ENCODE measurements at places on chromosomes 5 and 9.

GRCh38 chr5:116492776-116493175 is 81.8 kb downstream of the SEMA6A start:
- DNase-seq: no peak

DNA sequence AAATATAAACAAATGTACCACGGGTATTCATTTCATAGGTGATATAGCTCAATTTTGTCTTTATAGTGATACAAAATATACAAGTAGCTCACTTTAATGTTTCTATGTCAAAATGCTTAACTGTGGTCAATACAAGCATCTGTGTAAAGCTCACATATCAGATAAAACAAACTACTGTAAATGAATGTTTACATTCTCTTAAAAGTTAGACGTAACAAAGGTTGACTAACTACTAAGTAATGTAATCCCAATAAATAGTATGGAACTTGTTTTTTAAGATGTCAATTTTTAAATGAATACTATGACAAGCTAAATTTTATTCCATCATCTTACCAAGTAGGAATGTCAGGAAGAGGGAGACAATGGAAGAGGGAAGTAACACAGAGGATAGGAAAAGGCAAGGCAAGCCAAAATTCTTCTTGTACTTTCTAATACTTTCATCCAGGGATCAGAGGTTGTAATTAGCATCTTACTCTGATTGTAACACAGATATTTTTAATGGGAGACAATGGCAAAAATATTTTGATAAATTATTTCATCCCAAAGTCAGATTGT is 105.5 kb downstream of the STRBP start:
- no peak for DNase-seq

DNA sequence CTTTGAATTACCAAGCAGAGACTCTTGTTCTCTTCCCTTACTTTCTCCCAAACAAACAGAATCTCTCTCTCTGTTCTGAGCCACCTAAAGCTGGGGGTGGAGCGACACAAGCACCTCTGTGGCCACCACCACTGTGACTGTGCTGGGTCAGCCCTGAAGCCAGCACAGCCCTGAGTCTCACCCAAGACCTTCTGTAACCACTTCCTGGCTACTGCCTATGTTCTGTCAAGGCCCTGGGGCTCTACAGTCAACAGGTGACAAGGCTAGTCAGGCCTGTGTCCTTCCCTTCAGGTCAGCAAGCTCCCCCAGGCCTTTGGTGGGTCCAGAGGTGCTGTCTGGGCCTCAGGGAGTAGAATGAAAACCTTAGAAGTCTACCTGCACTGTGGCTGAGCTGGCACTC is 26.1 kb upstream of the SLC28A3 start:
- no peak for DNase-seq

- no peak for DNase-seq
Measured at GRCh38 chr5:45508135-45508534, 188.0 kb downstream of the HCN1 start.

DNA sequence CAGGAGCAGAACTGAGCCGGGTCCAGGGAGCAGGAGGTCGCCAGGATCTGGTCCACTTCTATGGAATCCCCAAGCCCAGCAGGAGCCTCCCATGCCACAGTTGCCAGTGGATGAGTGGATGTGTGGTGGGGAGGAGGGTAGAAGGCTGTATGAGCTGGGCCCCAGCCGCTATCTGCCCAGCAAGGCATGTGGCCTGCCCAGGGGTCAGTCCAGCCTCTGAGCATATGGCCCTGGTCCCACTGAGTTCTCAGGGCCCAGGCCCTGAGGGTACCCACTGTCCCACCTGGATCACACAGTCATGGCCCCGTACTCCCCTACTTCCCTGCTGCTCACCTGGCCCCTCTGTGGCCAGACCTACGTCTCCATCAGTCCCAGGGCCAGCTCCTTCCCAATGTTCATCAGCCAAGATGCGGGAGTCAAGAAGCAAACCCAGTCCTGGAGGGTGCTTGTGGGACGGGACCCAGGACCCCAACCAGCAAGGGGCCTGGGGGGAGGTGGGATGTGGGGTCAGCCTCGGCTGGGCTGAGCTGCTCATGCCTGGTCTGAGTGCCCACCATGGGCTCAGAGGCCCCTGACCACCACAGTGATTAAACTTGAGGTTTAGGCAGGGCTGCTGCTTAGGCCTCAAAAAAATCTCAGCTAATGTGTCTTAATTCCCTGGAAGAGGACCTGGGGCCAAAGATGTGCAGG is 152.7 kb downstream of the COL23A1 start:
- DNase-seq: no peak

- no peak for DNase-seq
Measured at GRCh38 chr9:120454467-120454866, 125.5 kb downstream of the CDK5RAP2 start.

- DNase-seq: no peak
Measured at GRCh38 chr5:35881758-35882157, 25.1 kb downstream of the IL7R start.

- DNase-seq: no peak
Measured at GRCh38 chr9:3700772-3701171, 175.0 kb upstream of the RFX3 start.

DNA sequence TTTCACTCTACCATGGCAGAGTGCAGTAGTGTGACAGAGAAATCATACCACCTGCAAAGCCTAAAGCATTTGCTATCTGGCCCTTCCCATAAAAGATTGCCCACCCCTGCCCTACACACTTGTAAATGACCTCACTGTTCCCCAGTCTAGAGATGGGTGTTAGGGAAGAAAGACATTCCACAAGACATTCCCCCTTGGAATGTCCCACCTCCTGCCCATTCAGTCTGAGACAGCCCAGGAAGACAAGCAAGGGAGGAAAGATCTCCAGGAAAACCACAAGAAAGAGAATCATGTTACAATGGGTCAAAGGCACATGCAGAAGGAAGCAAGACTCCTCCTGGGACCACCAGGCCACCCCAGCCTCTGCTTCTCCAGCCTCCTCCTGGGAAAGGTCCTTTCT is 230.0 kb downstream of the AGTPBP1 start:
- DNase-seq: no peak

DNA sequence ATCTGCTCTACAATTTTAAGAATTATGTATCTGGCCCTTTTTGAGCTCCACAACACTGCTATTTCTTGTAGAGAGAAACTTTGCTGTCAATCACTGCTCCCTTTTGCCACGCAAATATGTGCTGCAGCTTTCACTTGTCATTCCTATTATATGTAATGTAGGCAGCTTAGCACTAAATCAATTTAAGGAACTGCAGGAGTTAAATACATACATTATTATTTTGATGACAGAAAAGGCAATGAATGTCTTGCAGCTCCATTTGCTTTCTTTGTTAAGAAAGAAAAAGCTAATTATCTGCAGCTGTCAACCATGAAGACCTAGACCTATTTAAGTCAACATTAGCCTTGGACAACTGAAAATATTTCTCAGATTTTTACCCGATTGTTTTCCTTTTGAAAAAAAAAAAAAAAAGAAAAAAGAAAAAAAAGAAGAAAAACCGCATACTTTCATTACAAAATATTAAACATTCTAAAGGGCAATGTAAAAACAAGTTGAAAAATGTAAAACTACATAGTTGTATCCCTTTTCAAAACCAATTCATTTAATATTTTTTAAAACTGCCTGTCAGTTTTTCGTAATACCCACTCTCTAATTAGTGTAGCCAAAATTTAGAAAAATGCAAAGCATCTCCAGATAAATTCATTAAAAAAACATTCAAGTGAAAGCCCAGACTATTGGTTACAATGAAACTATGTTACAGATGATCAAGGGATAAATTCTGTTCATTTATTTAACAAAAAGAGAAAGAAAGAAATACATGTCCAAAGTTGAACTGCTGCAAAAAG is 57.2 kb downstream of the RFX3 start:
- DNase-seq: no peak

GRCh38 chr5:142860270-142860669 is 90.1 kb downstream of the ARHGAP26 start:
- no peak for DNase-seq

DNA sequence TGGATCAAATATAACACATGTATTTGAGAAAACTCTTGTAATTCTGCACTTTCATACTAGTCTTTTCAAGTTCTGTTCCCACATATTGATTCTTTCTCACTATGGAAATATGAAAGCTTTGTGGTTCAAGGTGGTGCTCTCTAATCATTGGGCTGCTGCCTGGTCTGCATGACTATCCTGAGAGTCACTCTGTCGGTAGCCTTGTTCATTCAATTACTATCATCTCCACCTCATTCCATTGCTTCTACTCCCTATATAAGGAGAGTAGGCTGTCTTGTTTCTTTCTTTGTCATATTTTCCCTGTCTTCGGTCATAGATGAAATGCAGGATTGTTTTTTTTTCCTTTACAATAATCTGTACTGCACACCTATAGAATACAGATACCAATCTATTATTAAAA is 341.4 kb upstream of the ACTBL2 start:
- DNase-seq: no peak

GRCh38 chr5:66987949-66988838 is 208.4 kb downstream of the CD180 start:
- DNase-seq: no peak

- no peak for DNase-seq
Measured at GRCh38 chr5:141567513-141568117, 51.2 kb downstream of the DIAPH1 start.

DNA sequence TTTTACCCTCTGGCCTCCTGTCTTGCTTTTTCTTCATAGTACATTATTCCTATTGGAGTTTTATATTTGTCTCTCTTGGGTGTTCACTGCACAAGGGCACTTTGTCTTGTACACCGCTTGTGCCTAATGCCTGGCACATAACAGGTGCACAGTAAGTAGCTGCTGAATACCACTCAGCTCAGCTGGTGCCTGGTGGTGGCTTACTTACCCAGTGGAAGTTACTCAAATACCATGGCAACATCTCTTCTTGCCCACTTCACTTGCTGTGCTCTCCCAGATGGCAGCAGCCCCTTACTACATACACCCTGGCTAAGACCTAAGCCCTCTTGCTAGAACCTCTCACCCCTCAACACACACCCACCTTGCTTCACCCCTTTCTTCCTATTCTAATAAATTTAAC is 11.3 kb upstream of the SKP1 start:
- no peak for DNase-seq

DNA sequence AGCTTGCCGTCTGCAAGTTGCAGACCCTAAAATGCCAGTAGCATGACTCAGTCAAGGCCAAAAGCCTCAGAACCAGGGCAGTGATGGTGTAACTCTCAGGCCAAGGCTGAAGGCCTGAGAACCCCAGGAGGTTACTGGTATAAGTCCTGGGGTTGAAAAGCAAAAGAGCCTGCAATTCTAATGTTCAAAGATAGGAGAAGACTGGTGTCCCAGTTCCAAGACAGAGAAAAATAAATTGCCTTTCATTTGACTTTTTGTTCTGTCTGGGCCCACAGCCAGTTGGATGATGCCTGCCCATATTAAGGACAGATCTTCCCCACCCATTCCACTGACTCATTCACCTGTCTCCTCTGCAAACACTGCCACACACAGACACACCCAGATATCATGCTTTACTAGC is 673.2 kb downstream of the CDH18 start:
- DNase-seq: no peak

DNA sequence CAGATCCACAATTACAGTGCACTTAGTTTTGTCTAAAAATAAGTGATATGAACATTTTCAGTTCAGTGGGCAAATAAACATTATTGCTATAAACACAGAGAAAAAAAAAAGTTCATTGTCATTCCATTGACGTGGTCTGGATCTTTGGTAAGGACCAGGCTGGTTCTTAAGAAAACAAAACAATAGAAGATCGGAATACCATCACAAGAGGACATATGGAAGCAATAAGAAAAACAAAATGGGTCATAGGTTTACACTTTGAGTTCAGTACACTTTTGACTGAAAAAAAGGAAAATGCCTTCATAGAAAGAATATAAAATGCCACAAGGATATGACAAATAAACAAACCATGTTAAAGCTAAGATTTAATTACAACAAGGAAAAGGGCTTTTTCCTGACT is 289.5 kb upstream of the TYRP1 start:
- no peak for DNase-seq

GRCh38 chr9:134551176-134551575 is 90.4 kb upstream of the COL5A1 start:
- DNase-seq: no peak

DNA sequence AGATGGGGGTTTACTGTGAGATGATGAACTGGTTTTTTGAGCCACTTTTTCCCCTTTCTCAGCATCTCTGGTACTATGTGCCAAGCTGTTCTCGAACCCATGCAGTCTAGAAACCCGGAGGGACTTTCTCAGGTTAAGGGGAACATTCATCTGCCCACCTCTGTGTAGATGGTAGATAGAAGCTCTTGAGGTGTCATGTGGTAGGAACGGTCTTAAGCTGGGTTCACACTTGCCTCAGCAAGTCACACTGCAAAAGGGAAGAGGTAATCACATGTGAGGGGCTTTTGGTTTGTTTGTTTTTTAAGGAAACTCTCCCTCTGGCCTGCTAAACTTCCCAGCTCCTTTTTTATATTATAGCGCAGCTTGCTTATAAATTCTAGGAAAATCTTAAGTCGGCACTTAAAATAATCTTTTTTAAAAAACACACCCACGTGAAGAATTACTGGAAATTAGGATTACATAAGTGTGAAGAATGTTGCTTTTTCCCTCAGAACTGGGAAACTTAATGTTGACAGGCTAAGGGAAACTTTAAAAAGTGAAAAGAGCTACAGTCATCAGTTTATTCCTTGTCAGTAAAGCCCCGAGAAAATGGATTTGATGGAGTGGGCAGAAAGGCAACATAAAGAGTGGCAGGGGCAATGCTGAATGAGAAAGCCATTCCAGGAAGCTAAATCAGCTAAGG is 430.3 kb downstream of the ARHGEF28 start:
- no peak for DNase-seq

DNA sequence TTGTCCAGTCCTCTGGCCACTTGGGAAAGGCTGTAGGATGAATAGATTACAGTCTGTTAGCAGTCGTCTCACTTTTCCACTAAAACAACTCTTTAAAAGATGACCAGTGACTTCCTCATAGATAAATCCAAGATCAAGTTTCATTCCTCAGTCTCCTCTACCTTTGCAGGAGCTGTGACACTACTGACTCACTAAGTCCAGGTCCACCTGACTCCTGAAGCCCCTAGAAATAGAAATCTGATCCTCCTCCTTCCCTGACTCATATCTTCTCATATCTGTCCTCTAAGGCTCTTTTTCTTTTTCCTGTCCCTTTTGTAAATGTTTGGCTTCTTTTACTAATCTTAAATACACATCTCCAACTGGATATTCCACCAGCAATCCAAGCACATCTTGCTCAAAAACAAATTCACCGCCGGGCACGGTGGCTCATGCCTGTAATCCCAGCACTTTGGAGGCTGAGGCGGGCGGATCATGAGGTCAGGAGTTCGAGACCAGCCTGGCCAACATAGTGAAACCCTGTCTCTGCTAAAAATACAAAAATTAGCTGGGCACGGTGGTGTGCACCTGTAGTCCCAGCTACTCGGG is 2.6 kb downstream of the CCDC125 start:
- no peak for DNase-seq

All from cortex of kidney (tissue), 1 donor.